ENCODE measurements at places on chromosomes 1 and 21.
A peak's percentile ranks its signal among the peaks of the same experiment; 100 is the strongest.

DNA sequence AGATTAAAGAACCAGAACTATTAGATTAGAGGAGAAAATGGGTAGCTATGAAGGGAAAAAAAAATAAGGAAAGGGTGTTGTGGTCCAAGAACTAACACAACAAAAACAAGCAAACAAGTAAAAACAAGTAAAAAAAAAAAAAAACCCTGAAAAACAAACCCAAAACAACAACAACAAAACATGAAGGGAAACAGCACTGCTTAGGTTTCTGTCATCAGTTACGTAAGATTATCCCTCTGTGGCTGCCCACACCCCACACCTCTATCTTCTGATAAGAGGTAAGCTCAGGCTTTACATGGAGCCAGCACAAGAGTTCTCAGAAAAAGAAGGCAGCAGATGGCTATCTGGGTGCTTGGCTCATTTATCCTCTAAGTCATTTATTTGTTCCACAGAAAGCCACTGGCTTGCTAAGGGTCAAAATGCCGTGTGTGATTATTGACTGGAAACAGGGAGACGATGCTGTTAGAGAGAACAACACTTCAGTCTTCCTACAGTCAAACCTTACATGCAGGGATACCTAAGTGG lies 57.5 kb downstream of the KIAA0319L start:
- no peak for DNase-seq

DNA sequence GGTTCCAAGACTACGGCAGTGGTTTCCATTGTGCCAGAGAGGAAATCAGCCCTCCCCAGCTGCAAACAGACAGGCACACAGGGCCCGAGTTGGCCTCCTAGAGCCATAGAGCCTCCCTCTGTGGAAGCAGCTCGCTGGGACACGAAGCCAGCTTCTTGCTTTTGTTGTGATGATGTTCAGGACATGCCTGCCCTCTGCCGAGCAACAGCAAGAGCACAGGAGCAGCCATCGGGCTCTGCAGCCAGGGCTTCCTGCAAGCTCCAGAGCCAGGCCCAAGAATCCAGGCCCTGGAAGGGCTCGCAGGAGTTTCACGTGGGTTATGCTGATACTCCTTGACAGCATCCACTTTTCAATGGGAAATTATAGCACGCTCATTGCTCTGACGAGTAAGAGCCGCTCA lies 18.5 kb downstream of the NPHP4 start:
- DNase-seq = no peak

DNA sequence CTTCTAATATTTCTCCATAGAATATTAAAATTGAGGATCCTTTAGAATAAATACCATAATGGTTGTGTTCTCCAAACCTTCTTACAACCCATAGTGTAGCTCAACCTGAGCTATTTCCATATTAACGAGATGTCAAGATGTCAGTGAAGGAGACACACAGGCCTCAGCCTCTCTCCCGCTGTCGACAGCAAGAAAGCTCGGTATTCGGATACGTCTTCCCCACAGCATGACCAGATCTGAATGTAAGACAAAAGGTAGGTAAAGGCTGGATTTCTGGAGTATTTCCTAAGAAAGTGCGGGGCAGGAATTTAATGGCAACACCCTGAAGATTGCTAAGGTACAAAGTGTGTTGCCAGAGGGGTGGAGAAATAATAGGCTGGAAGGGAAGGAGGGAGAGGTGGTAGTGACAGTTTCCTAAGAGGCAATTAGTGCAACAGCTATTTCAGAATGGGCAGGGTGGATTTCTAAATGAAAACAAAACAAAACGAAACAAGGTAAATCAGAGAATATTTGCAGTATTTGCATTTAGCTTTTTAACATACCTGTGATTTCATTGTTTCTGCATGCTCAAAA lies 1.7 kb downstream of the ADSS2 start:
- no peak for DNase-seq

GRCh38 chr1:78620666-78621065 lies 418 bp downstream of the IFI44L start:
- DNase-seq = no peak

DNA sequence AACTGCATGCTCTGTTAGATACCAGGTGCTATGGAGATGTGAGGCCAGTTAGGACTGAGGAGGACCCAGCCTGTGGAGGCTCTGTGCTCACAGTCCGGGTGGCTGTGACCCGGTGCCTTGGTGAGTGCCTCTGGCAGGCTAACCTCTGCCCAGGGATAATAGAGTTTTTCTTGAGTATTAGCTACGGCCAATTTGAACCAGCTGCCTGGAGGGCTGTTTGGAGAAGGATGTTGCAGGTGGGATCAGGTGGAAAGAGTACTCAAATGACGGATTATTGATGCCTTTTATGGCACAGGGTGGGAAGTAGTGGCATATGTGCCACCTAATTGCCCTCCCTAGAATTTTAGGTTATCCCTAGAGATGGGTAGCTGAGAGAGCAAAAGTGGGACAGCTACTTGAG lies 182.7 kb downstream of the GRIK3 start:
- no peak for DNase-seq

- no peak for DNase-seq
Measured at GRCh38 chr1:26913754-26914619, at the start of gene NR0B2. NR0B2 (minus strand) TSS chr1:26913975; CDS start chr1:26913940, 35 bp downstream.

DNA sequence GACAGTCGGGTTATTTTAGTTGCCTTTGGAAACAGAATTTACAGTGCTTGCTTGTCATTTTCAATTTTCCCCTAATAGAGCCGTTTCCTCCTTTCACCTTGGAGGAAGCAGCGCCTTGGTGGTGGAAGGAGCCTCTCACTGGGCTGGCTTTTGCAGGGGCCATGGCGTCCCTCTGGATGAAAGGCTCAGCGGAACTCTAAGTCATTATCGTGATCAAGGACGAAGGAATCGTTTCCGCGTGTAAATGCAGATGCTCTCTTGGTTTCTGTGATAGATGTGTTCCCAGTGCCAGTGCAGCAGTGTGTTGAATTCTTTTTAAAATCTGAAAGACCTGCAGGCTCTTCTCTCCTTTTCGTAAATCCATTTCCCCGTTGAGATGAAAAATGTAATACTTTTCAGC lies 126.2 kb upstream of the LMO4 start:
- no peak for DNase-seq

DNA sequence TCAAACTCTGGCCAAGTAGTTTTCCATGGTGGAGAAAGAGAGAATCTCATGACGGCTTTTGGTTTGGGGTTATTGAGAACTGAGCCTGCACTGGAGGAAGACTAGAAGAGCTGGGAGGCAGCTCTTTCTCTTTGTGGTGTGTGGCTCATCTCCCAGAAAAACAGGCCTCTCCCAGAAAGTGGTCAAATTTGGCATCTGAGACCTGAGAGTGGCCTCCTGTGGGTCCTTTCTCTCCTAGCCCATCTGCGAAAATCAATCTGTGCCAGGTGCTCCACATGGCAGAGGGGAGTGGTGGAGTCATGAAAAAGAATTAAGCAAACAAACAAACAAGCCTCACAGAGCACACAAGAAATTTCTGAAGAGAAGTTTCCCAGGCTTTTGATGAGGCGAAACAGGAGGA lies 305.0 kb downstream of the ST6GALNAC3 start:
- no peak for DNase-seq

DNA sequence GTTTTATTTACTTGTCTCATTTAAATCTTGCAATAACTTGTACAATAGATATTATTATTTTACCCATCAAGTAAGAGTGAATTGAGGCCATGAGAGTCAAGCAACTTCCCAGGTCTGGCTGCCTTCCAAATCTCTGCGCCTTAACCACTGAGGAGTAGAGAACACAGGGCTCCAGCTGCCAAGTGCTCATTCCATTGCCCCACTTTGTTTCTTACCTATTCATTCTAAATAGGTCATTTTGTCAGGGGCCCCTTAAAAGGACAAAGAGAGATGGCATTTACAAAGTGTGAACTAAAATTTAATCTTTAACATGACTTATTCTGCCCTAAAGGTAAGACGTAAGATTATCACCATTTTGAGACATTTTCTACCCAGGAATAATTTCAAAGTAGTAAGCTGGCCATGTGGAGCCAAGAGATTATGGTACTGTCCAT lies 3.5 kb downstream of the PPP1R15B start:
- DNase-seq = no peak

DNA sequence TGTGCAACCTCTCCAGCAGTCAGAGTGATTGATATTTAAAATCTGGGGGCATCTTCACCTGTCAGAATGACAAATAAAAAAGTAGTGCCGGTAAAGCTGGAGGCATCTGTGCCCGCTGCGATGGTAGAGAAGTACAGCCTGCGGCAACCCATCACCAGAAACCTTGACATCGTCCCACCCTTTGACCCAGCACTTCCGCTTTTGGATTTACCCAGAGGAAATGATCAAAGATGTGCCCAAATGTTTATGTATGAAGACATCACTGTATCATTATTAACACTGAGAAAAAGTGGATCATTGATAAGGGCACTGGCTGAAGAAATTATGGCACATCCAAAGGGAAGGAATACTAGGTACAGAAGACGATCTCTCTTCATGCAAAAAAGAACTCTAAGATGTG lies 96.0 kb downstream of the PGBD5 start:
- DNase-seq = no peak

- no peak for DNase-seq
Measured at GRCh38 chr21:18759751-18760161, 356.2 kb upstream of the TMPRSS15 start.

DNA sequence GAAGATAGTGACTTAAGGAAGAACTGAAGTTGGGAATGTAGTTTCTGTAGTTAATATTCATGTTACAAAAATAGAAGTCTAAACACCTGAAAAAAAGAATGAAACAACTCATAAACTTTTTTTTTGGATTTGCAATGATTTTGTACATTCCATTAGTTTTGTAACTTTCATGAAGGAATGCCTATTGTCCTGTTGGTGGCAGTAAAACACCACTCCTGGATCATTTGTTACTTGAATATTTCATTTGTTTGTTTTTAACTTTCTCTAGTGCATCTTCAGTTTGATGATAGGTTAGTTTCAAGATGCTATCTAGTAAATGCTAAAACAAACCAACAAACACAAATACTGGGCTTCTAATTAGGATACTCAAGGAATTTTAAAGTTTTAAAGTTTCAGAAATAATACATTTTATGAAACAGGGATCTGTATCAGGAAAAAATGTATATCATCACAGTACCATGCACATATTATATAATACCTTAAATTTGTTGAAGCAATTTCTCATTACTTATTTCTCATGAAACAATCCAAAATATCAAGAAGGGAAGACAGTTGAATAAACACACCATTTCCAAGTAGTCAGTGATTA lies 229.7 kb upstream of the CACYBP start:
- DNase-seq = peak; percentile 60

DNA sequence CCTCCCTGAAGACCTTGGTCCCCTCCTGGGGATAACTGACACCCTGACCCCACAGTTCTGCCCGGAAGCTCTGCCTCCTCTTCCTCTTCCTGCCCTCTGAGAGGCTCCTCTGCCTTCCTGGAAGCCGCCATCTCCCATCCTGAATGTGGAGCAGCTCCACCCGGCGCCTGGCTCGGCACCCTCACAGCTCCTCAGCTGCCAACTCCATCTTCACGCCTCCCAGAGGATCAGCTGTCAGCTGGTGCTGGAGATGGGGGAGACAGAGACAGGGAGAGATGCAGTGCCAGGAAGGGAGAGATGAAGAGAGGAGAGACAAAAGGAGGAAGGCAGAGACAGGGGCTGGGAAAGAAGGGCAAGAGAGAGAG lies 210.4 kb upstream of the CSF3R start:
- DNase-seq = no peak

DNA sequence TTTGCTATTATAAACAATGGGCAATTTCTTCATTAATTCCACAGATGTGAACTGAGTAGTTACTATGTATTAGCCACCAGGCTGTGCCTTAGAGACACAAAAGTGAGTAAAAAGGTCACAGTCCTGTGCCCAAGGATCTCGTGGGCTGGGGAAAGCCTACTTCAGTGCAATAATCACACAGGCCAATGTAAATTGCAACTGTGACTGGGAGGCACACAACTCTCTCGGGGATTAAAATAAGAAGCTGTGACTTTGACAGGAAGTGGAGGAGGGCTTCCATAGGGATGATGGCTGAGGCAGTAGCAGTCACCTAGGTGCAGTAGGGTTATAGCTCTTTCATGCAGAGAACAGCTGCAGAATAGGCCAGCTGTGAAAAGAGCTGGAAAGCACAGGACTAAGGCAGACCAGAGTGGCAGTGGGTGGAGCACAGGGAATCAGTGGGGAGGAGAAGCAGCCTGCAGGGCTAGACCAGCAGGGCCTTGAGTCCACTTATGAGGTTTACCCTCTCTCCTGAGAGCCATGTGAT lies 121.9 kb downstream of the MAB21L3 start:
- no peak for DNase-seq

DNA sequence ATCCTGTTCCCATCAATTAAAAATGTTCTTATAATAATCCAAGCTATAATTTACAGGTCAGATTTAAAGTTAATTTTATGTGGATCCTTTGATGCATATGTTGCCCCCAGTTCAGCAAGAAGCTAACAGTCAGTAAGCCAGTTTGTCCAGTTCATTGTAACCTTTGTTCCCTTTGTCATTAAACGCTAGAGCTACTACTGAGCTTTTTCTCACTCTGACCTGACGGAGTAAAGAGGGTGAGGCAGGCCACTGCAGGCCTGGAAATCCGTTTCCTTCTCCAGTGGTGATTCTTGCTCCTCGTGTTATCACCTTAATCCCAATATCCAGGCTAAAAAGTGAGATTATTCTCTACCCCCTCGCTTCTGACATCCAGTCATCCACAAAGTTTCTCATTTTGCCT lies 10.2 kb downstream of the YBX1 start:
- no peak for DNase-seq

GRCh38 chr1:161792740-161793139 lies 26.6 kb downstream of the ATF6 start:
- peak; percentile 91 for DNase-seq

DNA sequence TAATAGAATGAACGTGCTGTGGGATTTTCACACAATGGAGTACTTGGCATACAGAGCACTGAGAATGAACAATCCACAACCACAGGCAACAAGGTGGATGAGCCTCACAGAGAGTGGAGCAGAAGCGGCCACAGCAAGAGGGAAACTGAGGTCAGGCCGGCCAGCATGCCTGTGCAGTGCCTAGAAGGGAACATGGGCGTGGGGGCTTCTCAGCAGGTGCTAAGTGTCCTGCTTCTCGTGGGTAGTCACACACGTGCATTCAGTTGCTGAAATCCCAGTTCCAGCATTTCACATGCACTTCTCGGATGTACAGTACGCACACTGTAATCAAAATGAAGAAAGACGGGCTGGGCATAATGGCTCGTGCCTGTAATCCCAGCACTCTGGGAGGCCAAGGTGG lies 33.1 kb downstream of the WDR4 start:
- no peak for DNase-seq

- DNase-seq = no peak
Measured at GRCh38 chr1:63116016-63116415, 206.4 kb upstream of the FOXD3 start.

GRCh38 chr1:178808529-178808928 lies 62.3 kb downstream of the ANGPTL1 start:
- no peak for DNase-seq

GRCh38 chr1:30083800-30084464 lies 639.5 kb downstream of the MATN1 start:
- DNase-seq = peak; percentile 78

- no peak for DNase-seq
Measured at GRCh38 chr1:24136956-24137539, 5.9 kb downstream of the IL22RA1 start.

DNA sequence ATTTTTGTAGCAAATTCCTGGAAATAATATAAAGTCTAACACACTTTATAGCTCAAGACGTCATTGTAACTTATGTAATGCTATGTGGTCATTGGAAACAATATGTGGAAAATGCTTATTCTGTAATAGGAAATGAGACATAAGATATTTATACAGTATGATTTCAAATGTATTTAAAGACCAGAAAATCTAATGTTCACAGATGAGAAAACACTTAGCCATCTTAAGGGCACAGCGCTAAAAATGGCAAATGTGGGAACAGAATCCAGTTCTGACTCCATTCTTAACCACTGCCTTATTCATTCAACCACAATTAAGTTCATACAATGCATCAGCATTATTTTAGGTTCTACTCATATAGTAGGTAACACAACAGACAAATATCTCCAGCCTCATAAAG lies 12.5 kb downstream of the CSDE1 start:
- peak; percentile 65 for DNase-seq

All from kidney capillary endothelial cell (primary cell).